Chondrocyte (in vitro differentiated cells): ENCODE measurements at places on chromosomes 3 and 15. TPM values are rescaled to one million over a fixed set of nuclear protein-coding genes. Genes with fewer than 3 reads are reported as not detected.

DNA sequence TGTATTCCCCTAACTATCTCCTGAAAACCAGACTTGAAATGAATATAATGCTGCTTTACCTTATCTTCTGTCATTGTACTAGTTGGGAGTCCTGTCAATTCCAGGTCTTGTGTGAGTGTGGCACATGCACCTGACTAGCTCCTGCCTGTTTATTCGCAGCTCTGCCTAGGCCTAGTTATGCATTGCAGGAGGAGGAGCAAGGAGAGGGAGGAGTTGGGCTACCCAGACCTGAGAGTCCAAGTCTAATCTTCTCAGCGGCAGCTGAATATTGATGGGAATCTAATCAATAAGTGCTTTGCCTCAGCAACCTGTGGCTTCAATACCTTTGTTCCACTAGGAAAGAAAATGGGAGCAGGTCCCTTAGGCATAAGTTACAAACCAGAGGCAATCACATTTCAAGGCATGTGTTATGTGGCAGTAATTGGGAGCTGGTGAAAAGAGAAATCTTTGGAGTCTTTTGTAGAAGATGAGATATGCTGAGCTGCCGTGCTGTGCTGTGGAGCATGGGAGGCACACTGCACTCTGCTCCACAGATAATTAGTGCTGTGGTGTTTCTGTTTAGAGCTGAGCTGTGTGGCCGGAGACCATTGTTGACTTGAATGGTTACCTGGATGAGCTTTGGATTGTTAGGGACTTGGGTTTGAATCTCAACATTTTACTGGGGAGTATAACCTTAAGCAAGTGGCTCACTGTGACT lies at the start of gene SLC2A2:
SLC2A2 (minus strand) TSS at position 124 of the 697 bp plus-strand sequence; CDS start at position 74, 50 bp downstream.
- no peak within 1 kb of the TSS for H3K4me3 ChIP-seq
- no peak for DNase-seq
- H3K36me3 ChIP-seq = no peaks in the 10 kb centered on the region
- no peak within 1 kb of the TSS for H3K27ac ChIP-seq

DNA sequence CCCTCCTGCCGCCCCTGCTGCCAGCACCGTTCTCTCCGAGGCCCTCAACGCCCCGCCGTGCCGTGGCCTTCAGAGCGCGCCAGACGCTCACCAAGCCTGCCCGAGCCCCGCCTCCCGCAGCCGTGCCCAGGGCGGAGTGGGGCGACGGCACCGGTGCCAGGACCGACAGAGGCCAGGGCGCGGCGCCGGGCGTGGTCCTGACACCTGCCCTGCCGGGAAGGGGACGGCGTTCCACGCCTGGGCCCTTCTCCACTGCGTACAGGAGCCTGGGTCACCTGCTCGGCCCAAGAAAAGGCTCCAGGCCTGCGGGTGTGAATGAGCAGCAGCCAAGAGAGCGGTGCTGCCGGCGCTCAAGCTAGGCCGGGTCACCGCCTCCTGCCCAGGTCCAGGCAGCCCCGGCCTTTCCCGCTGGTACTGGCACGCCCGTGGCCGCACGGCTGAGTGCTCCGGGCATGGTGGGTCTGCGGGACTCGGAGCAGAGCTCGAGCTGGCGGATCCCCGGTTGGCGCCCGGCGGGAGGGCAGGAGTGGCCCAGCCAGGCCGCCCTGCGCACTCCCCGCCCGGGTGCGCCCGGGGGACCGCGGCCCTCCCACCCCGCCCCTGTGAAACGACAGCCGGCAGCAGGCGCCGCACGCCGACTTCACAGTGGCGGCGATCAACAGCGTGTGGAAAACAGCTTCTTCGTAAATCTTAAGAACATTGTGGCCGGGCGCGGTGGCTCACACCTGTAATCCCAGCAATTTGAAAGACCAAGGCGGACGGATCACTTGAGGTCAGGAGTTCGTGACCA lies 4.2 kb downstream of the OCA2 start:
- DNase-seq = no peak
- peaks cover 6% of the 10 kb centered on the region for H3K36me3 ChIP-seq
- H3K27me3 ChIP-seq = no peaks in the 10 kb centered on the region
- peak overlapping the region; percentile 88 for H3K4me3 ChIP-seq

- DNase-seq = no peak
- no peak overlapping the region for H3K4me3 ChIP-seq
- H3K4me1 ChIP-seq = peaks cover 28% of the 10 kb centered on the region
- no peaks in the 10 kb centered on the region for H3K36me3 ChIP-seq
- H3K27me3 ChIP-seq = no peaks in the 10 kb centered on the region
- H3K27ac ChIP-seq = no peak overlapping the region
Measured at GRCh38 chr3:70000028-70000410, 486 bp downstream of the SAMMSON start.

DNA sequence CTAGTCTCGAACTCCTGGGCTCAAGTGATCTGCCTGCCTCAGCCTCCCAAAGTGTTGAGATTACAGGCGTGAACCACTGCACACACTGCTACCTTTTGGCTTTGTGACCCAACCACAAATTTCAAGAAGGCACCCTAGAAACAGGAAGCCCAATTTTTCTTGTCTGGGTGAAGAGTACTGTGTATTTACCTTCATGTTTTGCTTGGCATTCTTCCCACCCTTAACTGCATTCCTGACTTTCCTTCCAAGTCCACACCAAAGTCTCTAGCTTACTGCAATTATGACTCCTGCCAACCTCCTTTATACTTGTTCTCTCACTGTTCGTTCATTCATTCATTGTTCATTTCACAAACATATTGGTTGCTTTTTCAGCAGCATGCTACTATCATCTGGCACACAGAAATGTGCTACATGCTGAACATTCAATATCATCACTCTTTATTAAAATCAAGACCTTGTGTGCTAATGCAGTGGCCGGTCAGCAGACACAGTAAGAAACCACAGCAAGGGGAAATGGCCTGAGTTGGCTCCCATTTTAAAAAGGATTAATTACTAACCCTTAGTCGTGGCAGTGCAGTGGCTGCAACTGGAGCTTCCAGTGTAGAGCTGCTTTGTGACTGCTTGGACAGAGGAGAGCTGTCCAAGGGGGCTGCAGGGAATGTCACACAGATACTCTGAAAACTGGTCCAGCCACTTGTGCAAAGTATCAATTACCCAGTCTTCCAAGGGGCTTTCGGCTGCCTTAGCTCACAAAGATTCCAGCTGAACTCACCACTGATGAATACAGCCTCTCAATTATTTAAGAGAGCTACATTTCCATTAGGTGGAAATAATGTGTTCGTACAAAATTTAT lies 94.0 kb downstream of the ETFA start:
- no peak overlapping the region for H3K4me3 ChIP-seq
- peaks cover 28% of the 10 kb centered on the region for H3K36me3 ChIP-seq
- DNase-seq = no peak
- no peak overlapping the region for H3K27ac ChIP-seq
- peaks cover 12% of the 10 kb centered on the region for H3K4me1 ChIP-seq
- no peaks in the 10 kb centered on the region for H3K27me3 ChIP-seq

GRCh38 chr3:161393803-161394202 lies 22.5 kb upstream of the SPTSSB start:
- H3K27me3 ChIP-seq = peaks cover 28% of the 10 kb centered on the region
- no peaks in the 10 kb centered on the region for H3K4me1 ChIP-seq
- DNase-seq = no peak
- no peak overlapping the region for H3K4me3 ChIP-seq
- no peaks in the 10 kb centered on the region for H3K36me3 ChIP-seq

Gene APPL1
- total RNA-seq = 34.1 to 40.9 TPM (median 36.7 TPM) in 3 replicates

DNA sequence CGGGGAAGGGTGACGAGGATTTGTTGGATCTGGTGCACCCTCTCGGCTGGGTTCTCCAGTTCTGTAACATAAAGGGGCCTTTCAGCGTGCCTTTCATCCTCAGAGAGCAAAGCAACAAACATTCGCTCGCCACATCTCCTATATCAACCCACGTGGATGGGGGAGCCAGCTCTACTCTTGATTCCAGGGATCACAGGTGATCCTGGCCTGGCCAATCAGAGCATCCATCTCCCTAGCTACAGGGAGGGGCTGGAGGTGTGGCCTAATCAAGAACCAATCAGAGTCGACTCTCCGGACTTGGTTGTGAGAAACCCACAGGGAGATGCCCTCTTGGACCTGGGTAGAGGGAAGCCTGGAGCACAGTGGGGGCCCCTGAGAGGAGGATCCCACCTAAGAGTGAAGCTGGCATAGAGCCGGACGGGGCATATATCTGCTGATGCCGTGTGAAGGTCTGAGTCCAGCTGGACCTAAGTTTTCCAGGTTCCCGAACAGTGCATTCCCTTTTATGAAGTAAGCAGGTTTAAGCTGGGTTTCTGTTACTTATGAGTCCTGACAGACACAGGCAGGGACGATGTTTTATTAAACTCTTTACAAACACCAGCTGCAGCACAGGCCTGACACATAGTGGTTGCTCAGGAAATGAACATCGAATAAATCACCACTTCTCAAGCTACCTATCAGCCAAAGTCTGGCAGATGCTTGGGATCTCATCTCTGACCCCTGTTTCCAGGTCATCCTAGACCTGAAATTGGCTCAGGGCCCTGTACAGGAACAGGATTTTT lies 50.7 kb upstream of the RAD18 start:
- no peak for DNase-seq
- peaks cover 6% of the 10 kb centered on the region for H3K27me3 ChIP-seq

DNA sequence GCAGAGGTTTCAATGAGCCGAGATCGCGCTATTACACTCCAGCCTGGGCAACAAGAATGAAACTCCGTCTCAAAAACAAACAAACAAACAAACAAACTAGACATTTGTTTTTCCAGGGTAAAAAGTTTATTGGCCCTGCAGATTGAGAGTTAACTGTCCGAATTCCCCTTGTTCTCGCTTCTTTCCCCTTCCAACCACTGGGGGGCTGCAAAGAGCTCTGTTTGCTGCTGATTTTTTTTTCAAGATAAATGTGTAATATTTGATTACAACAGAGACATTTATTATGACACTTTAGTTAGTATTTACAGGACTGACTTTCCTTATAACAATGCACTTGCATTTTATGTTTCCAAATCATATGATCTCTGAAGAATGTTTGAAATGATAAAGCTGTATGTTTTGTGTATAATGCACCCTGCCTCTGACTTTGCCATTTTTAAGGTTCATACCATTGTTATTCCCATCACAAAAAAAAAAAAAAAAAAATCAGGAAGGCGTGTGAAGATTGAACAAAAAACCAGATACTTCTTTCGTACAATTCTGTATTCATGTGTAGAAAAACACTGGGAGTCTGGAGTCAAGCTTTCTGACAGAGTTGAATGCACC lies 2.8 kb downstream of the CLSTN2 start:
- no peak overlapping the region for H3K27ac ChIP-seq
- peaks cover 35% of the 10 kb centered on the region for H3K4me1 ChIP-seq
- peak overlapping the region; percentile 7 for H3K4me3 ChIP-seq

GRCh38 chr15:101136381-101137268 lies 115.2 kb downstream of the CHSY1 start:
- DNase-seq = no peak
- H3K4me1 ChIP-seq = peaks cover 31% of the 10 kb centered on the region
- no peaks in the 10 kb centered on the region for H3K27me3 ChIP-seq
- H3K27ac ChIP-seq = no peak overlapping the region

DNA sequence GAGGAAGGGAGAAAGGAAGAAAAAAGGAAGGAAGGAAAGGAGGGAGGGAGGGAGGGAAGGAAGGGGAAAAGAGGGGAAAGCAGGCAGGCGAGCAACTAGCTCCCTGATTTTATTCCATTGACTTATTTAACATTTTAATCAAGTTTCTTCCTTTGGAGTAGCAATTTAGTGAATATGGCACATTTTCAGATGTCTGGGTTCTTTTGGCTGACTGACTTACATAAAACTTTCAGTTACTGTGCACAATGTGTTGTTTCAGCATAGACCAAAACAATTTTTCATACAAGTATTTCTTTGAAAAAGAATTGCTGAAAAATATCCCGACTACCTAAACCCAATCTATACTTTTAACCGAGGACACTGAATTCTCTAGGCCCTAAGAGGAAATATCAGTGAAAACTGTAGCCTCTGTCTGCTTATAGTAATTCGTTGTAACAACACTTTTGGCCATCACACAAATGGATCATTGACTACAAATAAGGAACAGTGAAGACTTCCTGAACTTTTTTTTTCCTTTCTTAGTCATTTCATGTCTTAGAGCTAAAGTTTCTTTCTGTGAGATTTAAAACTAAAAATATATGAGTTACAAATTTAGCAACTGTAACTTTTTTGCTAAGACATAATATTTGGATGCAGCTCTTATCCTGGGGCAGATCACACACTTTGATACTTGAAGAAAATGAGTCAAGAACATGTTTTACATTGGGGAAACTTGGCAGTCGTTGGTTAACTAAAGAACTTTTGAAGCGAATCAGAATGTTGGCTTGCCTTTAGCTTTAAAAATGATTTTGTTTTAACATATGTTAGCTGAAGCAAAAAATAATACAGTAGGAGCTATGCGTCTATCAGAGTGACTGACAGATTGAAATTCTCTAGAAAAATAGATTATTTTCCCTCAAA lies 79.6 kb downstream of the SOX2 start:
- no peak overlapping the region for H3K4me3 ChIP-seq
- DNase-seq = no peak
- H3K4me1 ChIP-seq = peaks cover 16% of the 10 kb centered on the region
- H3K36me3 ChIP-seq = no peaks in the 10 kb centered on the region

DNA sequence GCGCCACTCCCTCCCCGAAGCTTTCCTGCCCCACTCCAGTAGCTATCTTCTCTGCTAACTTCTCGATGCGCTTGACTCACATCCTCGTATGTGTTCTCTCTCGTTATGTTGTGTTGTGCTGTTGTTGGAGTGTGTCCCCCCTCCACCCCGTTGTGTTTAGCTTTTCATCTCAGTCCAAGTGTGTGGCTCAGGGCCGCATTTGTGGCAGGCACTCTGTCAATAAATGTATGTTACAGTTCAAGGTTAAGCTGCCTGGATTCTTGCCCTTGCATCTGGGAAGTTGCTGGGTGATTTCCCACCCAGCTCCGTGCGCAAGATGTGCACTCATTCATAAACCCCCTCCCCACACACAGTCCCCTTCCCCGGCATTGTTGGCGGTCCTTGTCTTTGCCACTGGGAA lies 71.9 kb downstream of the PGPEP1L start:
- no peak overlapping the region for H3K4me3 ChIP-seq
- peak; percentile 55 for DNase-seq
- H3K27me3 ChIP-seq = no peaks in the 10 kb centered on the region
- no peak overlapping the region for H3K27ac ChIP-seq
- H3K4me1 ChIP-seq = no peaks in the 10 kb centered on the region

GRCh38 chr15:51577636-51578304 lies 44.8 kb downstream of the DMXL2 start:
- DNase-seq = no peak
- no peak overlapping the region for H3K4me3 ChIP-seq
- no peak overlapping the region for H3K27ac ChIP-seq
- peaks cover 14% of the 10 kb centered on the region for H3K4me1 ChIP-seq
- no peaks in the 10 kb centered on the region for H3K27me3 ChIP-seq
- peaks cover 3% of the 10 kb centered on the region for H3K36me3 ChIP-seq

Gene MEGF11
- total RNA-seq = not detected in 3 replicates

Gene SH3GL3
- not detected in 3 replicates for total RNA-seq
